ENCODE measurements at places on chromosomes 7 and 10. TPM values are rescaled to one million over a fixed set of nuclear protein-coding genes. Genes with fewer than 3 reads are reported as not detected.

The HTR5A gene
- 0.20 TPM for total RNA-seq

DNA sequence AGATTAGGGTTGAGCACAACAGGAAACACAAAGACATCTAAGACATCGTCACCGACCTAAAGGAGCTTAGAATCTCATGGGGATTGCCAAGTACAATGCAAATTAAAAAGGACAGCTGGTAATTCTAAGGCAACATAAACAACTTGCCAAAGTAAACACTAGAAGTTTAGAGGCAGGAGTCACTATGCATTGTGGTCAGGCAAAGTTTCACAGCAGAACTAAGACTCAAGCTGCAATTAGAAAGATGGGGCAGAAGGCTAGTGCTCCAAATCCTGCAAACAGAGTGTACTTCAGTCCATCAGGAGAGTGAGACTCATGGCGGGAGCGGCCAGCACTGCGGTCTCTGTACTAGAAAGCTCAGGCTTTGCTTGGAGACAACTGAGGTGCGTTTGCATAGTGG lies 52.7 kb downstream of the HIPK2 start:
- DNase-seq: no peak

GRCh38 chr7:128398016-128398840 lies 11.6 kb downstream of the IMPDH1 start:
- peak; percentile 84 for DNase-seq

DNA sequence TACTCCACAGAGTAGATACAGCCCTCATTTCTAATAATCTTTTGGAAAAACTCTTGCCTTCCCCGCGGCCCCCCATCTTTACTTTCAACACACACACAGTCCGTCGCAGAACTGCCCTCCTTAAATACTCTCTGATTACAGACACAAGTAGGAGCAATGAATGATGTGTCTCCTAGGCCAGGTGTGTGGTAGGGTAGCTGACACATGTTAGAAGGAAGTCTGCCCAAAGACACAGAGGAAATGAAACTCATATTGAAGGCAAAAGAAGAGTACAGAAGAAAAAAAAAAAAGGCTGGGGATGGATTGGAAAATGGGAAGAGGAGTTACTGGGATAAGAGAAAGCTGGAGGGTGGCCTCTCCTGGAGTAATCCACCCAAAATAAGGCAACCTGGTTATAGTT lies 14.6 kb downstream of the OPALIN start:
- no peak for DNase-seq

All from glutamatergic neuron (in vitro differentiated cells).